ENCODE measurements at places on chromosomes 7 and 10.
A peak's percentile ranks its signal among the peaks of the same experiment; 100 is the strongest.

DNA sequence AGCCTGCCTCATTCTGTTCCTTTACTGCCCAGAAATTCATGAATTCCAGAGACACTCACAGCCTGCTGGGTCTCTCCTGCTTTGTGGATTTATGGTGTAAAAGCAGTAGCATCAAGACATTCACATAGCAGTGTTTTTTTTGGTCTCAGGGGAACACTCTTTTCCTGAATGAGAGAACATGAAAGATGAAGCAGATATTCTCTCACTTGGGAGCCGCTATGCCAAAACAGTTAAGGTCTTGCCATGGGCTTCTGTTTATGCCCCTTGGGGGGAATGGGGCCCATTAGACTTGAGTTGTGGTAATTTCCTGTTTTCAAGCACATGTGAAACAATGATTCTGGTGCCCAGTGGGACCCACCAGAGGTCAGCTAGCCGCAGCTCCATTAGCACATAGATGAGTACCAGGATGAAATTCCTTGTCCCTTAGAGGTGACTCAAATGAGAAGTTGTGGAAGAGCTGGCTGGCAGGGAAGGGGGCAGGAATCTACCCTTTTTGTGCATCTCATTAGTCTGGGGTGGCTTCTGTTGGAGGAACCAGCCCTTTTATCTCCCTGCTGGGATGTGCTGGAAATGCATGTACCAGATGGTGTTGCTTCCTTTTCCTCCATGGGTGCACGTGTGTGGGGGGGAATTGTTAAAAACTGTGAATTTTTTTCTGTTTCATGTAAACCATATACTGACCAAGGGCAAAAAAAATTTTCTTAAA lies 13.3 kb downstream of the BMPER start:
- DNase-seq: no peak

GRCh38 chr7:68613405-68613804 lies 984.9 kb upstream of the AUTS2 start:
- no peak for DNase-seq

DNA sequence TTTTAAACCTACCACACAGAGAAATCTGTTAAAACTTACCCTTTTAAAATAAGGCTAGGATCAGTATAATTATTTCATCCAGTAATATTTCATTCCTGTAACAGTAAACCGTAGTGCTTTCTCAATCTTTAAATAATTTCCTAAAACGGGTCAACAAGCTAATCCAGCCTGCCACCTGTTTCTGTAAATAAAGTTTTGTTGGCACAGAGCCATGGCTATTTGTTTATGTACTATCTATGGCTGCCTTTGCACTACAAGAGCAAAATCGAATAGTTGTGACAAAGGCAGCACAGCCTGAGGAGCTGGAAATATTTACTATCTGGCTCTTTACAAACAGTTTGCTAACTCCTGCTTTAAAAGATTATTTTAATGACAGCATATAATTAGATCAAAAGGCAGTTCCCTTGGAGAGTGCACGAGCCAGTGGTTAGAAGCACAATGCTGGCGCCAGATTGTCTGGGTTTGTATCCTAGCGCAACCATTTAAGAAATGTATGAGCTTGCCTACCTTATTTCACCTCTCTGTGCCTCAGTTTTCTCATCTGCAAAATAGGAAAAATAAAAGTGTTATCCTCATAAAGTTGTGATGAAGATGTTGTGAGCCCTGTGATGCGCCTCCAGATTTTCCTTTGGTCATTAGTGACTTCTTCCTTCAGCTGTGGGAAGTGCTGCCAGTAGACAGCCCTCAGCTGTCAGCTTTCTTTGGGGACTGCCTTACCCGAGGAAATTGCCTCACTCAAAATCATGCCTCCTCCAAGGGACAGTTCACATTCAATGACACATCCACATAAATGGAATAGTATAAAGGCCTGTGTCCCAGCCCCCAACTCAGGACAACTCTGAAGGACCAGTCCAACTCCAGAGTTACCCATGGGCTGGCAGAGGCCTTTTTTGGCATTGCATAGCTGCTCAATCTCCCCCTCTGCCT lies 11.8 kb upstream of the MIOS start:
- DNase-seq: no peak

- DNase-seq: peak; percentile 28
Measured at GRCh38 chr7:10940704-10941355, 32.8 kb upstream of the PHF14 start.

DNA sequence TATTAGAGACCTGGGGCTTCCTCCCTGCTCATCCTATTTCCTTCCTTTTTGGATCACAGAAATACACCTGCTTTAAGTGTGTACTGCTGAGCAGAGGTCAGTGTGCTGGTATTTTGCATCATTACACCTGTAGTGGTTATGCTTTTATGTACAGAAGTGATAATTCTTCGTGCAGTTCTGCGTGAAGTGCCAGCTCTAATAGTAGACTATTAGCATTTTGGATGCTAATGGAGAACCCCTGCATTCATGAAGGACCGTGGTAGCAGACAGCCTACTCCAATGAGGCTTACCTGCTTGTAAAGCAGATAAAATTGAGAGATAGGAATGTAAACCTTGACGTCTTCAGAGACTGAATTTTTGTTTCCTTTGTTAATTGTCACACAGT lies 114.3 kb downstream of the CDK14 start:
- no peak for DNase-seq

DNA sequence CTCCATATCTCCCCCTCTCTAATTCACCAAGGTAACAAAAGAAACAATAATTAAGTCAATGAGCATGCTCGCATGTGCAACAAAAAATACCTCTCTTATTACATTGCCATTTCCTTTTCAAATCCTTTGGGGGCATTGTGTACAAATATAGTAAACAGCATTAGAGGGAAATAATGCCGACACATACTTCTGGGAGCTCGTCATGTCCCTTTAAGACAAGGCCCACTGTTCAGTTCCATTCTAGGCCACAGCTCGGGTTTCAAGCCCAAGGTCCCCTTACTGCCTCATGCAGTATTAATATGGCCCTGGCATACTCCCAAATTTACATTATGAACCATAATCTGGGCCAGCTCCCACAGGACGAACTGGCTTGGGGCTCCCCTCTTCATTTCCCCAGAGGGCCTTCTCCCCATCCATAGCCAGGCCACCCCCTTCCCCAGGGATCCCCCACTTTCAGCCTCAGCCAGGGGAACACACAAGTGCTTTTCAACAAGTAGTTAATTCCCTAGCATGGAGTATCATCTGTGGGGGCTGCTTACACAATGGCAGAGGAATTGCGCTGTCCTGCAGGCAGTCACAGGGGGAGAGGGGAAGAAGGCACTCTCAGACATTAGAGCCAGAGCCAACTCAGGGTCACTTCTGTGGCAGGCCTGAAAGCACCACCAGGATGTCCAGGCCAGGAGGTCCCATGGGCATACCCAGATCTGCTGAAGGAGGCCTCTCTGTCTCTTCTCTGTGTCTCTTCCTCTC lies 110.6 kb downstream of the KCNMA1 start:
- no peak for DNase-seq

- DNase-seq: no peak
Measured at GRCh38 chr10:112810711-112811151, 139.3 kb upstream of the TCF7L2 start.

GRCh38 chr7:33050535-33051318 lies 11.8 kb downstream of the NT5C3A start:
- no peak for DNase-seq

DNA sequence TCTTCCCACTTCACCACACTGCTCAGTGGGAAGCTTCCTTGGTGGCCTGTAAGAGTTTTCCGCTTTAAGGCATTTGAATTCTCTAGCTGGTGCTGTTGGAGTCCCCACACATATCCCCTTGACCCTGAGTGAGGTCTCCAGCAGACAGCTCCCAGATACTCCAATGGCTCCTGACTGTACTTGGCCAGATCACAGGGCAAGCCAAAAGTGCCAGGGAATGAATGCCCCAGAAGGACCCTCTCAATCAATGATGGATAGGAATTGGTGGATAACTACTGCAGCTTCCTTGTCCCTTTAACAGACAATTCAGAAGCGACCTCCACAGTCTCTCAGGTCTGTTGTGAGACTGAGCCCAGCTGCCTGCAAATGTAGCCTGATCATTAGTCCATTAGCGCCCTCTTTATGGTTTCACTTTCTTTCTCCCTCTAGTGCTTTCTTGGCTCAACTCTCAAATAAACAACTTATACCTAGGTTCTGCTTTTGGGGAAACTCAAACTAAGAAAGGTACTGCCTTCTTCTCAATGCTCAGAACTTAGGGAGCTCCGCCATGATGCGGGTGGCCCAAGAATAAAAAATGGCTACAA lies 283.0 kb downstream of the TCF7L2 start:
- DNase-seq: no peak

DNA sequence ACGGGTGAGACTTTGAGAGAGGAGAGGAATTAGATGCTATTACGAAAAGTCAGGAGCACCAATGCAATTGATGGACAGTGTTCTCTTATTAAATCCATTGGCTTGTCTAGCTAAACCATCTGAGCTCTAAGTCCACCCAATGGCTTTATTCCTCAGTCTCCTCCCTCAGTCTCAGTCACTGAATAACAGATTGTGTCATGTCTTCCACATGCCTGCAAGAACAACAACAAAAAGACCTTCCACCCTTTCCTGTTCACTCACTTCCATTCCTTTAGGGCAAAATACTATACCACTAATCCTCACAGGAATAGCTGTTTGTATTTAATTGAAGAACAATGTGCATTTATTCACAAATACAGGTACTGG lies 154.8 kb upstream of the LAMB4 start:
- no peak for DNase-seq

GRCh38 chr10:124386186-124387077 lies 32.3 kb downstream of the OAT start:
- DNase-seq: no peak

- no peak for DNase-seq
Measured at GRCh38 chr7:5414916-5415315, 8.7 kb downstream of the TNRC18 start.

- no peak for DNase-seq
Measured at GRCh38 chr7:112238852-112239610, 32.5 kb downstream of the ZNF277 start.

DNA sequence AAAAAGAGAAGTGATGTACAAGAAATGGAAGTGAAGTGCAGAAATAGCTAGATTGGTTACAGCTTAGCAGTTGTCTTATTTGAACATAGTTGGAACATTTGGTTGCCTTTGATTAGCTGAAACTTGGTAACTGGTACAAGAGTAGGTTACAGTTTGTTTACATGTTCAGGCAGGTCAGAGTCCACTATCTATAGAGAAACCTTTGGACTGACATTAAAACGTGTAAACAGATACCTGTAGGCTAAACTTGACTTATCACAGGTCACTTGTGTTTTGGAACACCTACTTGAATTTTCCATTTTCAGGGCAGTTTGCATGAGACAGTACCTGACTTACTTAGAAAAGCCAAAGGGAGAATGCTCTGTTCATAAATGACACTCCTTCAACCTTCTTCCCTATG lies 28.5 kb upstream of the CYP2C8 start:
- no peak for DNase-seq

DNA sequence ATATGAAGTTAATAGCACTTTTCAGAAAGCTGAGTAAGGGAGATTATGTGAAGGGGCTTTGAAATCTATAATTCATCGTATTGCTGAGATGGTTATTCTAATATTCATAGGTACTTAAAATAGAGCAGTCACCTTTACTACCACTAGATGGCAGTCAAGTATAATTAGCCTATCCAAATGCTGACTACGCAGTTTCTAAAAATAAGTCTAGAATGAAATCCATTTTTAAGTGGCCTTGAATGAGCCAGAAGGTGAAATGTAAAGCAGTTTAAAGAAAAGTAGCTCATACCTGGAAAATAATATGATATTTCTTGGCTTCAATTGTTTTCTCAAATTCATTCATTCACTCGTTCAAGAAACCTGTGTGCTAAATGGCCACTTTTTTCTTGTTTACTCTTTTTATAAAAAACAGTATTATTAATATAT lies 1277.1 kb downstream of the GATA3 start:
- DNase-seq: peak; percentile 28

- DNase-seq: no peak
Measured at GRCh38 chr7:151756076-151756731, 120.7 kb downstream of the PRKAG2 start.

Measured in HuH-7 (cell line).